ENCODE measurements at places on chromosomes 16 and 17. TPM values are rescaled to one million over a fixed set of nuclear protein-coding genes. Genes with fewer than 3 reads are reported as not detected.

CSH2 gene
- 4.3 TPM for total RNA-seq

IRF8 gene
- total RNA-seq, result 0.41 TPM

GDPD3 gene
- total RNA-seq, result 1.8 TPM

DNAI2 gene
- not detected for total RNA-seq

SDK2 gene
- total RNA-seq, result 11.2 TPM

PTX4 gene
- total RNA-seq, result not detected

PRAC1 gene
- not detected for total RNA-seq

GNAO1 gene
- total RNA-seq, result 1.7 TPM

NACA2 gene
- not detected for total RNA-seq

KRTAP9-2 gene
- not detected for total RNA-seq

VAT1L gene
- 3.3 TPM for total RNA-seq

PDILT gene
- total RNA-seq, result not detected

PIK3R5 gene
- total RNA-seq, result 0.30 TPM

ABCC11 gene
- total RNA-seq, result 0.29 TPM

SYCE1L gene
- 2.0 TPM for total RNA-seq

TSPOAP1 gene
- total RNA-seq, result 0.60 TPM

PROCA1 gene
- total RNA-seq, result 2.7 TPM

SULT1A3 gene
- 8.6 TPM for total RNA-seq

ADAD2 gene
- not detected for total RNA-seq

RNPS1 gene
- total RNA-seq, result 209 TPM

C16orf89 gene
- not detected for total RNA-seq

STAT5A gene
- 1.9 TPM for total RNA-seq

MT4 gene
- total RNA-seq, result not detected

ACSM5 gene
- not detected for total RNA-seq

SLC38A10 gene
- total RNA-seq, result 80.3 TPM

SOX8 gene
- 0.98 TPM for total RNA-seq

CLEC16A gene
- 32.1 TPM for total RNA-seq

FNDC8 gene
- total RNA-seq, result not detected

PTGES3L gene
- total RNA-seq, result 5.8 TPM

TNFSF13 gene
- total RNA-seq, result 0.43 TPM

BICDL2 gene
- total RNA-seq, result not detected

SLC12A3 gene
- total RNA-seq, result 0.18 TPM

CDRT15L2 gene
- total RNA-seq, result not detected
